ENCODE measurements at places on chromosomes 6 and 20. TPM values are rescaled to one million over a fixed set of nuclear protein-coding genes. Genes with fewer than 3 reads are reported as not detected.

The NRSN1 gene
- 0.39 TPM for total RNA-seq

The HSPA1L gene
- 1.8 TPM for total RNA-seq

The PNLDC1 gene
- 0.30 TPM for total RNA-seq

The KHDC1 gene
- total RNA-seq: 1.2 TPM

The SIRPD gene
- total RNA-seq: 0.39 TPM

The TREML1 gene
- total RNA-seq: 0.49 TPM

The CHRNA4 gene
- total RNA-seq: 0.20 TPM

The NMBR gene
- total RNA-seq: not detected

The PKHD1 gene
- 1.3 TPM for total RNA-seq

The BMP2 gene
- 13.8 TPM for total RNA-seq

The SPINT4 gene
- total RNA-seq: not detected

The CST4 gene
- total RNA-seq: not detected

The FOXS1 gene
- 1.4 TPM for total RNA-seq

The HLA-DRB1 gene
- 20.7 TPM for total RNA-seq

GRCh38 chr20:48620154-48620506, 207.7 kb downstream of the PREX1 start:
- DNase-seq: no peak

DNA sequence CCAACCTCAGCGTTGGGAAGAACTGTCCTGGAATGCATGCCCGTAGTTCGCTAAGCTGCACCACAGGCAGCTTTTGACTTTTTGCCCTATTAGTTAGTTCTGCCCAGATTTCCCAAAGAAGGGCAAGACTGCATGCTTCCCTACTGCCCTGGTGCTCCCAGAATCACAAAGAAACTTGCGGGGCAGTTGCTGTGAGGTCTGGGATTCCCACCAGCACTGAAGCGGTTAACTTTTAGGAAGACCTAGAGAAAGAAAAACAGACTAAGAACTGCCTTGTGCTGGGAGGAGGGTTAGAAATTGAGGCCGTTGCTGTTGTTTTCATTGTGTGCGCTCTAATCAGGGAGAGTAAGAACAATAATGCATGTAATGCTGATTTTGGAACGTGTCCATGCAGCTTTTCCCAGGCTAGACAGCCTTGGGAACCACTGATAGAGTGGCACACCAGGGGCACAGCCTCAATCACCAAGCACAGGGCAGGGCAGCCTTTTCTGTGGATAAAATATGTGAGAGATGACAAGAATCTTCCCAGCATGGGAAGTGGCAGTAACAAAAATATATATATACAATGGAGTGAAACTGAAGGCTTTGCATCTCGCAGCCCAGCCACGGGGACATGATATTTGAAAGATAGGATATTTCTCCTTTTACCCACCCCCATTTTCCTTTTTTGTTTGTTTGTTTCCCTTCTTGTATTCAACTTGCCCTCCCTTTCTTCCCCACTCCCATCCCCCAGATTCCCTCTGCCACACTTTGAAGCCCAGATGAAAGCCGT, 137.7 kb upstream of the HEY2 start:
- DNase-seq: peak; percentile 33

DNA sequence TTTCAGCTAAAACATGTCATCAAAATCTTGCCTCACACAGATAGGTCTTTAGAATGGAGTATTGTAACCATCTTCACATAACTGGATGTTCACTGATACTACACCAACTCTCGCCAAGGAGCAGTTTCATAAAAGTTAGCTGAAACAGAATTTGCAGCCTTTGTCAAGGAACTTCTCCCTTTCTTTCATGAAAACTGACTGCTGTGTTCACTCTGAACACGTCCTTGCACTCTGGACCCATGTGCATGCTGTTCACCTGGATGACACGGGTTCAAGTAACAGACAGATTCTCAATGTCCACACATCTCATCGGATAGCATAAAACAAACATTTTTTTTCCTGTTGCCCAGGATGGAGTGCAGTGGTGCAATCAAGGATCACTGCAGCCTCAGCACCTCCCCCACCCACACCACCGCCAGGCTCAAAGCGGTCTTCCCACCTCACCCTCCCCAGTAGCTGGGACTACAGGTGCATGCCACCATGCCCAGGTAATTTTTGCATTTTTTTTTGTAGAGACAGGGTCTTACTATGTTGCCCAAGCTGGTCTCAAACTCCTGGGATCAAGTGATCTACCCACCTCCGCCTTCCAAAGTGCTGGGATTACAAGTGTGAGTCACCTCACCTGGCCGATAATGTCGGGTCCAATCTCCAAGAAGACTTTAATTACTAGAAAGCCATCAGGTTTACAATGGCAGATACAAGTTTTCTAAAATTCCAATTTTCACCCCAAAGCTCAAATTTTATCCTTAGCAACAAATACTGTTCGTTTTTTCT, 9.4 kb downstream of the DIDO1 start:
- no peak for DNase-seq

DNA sequence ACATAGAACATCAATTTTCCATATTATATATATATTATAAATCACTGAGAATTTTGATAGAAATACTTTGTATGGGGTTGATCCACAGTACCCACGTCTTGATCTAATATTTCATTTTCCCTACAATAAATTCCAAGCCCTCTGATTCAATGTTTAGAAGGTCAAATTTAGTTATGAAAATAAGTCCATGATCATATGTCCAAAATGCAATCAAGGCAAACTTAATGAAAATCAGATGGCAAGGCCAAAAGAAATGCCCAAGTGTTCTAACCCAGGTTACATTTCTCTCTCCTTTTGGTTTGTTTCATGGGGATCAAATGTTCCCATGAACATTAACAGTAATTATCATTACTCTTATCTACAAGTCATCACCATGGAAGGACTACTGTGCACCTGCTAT, 203.8 kb downstream of the KIF16B start:
- DNase-seq: no peak

- no peak for DNase-seq
These were observed 77.6 kb downstream of the ZMYND8 start for GRCh38 chr20:47278907-47279348.

- DNase-seq: no peak
These were observed 377.7 kb downstream of the CDH4 start for GRCh38 chr20:61629602-61630390.

GRCh38 chr20:60486315-60486714, 528.1 kb downstream of the CDH26 start:
- DNase-seq: no peak

DNA sequence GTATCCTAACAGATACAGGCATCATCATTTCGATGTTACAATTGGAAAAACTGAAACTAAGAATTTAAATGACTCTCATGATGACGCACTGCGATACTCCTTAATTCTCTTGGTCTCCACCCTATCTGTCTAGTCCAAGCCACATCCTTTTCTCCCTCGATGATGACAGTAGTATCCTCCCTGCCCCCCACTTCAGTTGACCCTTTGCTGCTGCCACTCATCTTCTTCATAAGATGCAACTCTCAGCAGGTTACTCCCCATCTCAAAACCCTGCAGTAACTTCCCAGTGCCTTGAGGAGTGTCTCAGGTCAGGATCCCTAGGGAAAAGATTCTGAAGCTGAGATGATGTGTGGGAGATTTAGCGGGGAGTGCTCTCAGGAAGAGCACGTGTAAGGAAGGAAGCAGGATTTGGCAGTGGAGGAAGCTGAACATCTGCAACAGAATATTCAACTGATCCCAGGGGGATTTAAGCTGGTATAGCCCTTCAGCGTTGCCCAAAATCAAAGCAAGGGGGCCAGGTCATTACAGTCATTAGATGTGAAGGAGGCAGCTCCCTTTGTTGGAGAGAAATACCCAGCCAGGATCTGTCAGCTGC, 16.1 kb downstream of the JPH2 start:
- DNase-seq: no peak

GRCh38 chr6:33144373-33144772, 47.9 kb downstream of the COL11A2 start:
- no peak for DNase-seq

- DNase-seq: no peak
These were observed 39.2 kb downstream of the KIF3B start for GRCh38 chr20:32316667-32317066.

DNA sequence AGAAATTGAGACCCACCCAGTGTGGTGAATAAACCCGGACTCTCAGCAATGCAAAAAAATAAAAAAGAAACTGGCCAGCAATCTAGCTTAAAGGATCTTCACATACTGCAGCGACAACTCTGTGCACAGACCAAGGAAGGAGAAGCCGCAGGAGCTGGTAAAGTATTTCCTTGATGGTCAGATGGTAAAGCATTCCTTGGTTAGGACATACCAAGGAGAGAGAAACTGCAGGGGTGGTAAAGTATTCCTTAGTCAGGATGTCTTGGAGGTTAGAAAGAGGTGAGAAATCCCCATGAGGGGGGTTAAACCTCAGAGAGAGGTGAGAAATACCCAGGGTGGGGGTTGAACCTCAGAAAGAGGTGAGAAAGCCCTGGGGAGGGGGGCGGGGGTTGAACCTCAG, 86.8 kb downstream of the PLG start:
- no peak for DNase-seq

DNA sequence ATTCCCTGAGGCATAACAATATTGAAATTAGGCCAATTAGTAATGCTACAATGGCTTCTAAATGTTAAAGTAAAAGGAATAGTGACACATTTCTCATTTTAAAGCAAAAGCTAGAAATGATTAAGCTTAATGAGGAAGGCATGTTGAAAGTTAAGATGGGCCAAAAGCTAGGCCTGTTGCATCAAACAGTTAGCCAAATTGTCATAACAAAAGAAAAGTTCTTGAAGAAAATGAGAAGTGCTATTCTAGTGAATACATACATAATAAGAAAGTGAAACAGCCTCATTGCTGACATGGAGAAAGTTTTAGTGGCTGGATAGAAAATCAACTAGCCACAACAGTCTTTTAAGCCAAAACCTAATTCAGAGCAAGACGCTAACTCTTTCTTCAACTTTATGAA, 12.9 kb downstream of the OR2A4 start:
- peak; percentile 35 for DNase-seq

- DNase-seq: no peak
These were observed 370.2 kb downstream of the UTRN start for GRCh38 chr6:144655376-144655775.

- DNase-seq: peak; percentile 47
These were observed 35.6 kb upstream of the KCNK16 start for GRCh38 chr6:39357998-39358686.

DNA sequence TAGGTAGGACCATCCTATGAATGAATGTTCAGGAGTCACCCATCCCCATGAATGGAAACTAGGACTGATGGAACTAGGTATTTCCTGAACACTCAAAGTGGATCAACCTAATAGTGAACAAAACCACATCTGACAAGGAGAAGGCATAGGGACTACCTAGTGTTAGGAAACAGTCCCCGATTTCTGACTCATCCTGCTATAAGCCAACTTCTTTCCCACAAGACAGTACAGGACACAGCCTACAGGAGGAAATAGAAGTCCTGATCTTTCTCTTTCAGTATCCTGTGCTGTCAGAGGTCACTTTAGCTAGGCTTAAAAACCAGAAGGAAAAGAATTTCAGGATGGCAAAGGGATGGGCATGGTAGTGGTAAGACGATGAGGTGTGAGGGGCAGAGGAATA, 19.5 kb upstream of the GMDS start:
- no peak for DNase-seq

GRCh38 chr20:58213121-58213520, 15.3 kb downstream of the ANKRD60 start:
- peak; percentile 25 for DNase-seq

GRCh38 chr6:41298785-41299502, 12.5 kb upstream of the TREM1 start:
- no peak for DNase-seq

- DNase-seq: no peak
These were observed 63.8 kb downstream of the ISM1 start for GRCh38 chr20:13284830-13285229.

GRCh38 chr20:4159765-4160490, 144.6 kb upstream of the RNF24 start:
- no peak for DNase-seq

GRCh38 chr6:140319209-140319608, 944.8 kb upstream of the CITED2 start:
- DNase-seq: no peak

DNA sequence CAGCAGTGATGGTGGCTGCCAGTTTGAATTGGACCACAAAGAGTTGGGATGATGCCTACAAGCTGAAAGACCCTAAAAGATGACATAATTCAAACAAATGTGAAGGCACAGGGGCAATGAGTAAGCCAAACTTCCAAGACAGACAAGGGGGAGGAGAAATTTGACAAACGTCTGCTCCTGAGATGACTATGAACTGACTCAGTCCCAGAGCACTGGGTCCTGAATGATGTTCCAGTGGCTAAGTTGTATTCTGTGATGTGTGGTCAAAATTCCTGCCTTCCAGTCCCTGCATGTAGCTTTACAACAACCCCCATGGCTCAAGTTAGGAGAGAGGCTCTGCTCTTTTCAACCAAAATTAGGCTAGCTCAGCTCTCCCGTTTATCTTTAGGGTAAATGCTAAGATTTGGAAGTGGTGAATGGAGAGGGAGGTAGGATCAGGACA, 86.1 kb upstream of the SIRPA start:
- DNase-seq: no peak

GRCh38 chr20:56831795-56832194, 202.7 kb downstream of the TFAP2C start:
- DNase-seq: no peak

- no peak for DNase-seq
These were observed 108.1 kb upstream of the SCP2D1 start for GRCh38 chr20:18705490-18705889.

DNA sequence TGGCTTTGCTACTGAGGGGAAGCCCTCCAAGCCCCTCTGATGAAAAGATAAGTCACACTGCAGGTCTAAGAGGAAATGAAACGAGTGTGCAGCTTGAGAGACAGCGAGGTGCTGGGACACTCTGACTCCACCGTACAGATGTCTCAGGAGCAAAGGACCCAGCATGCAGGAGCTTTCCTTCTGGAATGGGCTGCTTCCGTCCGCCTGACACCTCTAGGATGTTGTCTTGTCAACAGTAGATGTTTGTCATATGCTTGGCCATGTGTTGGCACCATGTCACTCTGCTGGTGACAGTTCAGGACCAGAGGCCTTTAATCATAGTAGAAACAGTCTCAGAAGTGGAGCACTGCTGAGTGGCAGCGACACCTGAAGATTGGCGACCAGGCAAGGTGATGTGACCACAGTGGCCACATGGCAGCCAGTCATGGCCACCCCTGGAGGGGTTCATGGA, 46.7 kb downstream of the SLC24A3 start:
- DNase-seq: no peak

DNA sequence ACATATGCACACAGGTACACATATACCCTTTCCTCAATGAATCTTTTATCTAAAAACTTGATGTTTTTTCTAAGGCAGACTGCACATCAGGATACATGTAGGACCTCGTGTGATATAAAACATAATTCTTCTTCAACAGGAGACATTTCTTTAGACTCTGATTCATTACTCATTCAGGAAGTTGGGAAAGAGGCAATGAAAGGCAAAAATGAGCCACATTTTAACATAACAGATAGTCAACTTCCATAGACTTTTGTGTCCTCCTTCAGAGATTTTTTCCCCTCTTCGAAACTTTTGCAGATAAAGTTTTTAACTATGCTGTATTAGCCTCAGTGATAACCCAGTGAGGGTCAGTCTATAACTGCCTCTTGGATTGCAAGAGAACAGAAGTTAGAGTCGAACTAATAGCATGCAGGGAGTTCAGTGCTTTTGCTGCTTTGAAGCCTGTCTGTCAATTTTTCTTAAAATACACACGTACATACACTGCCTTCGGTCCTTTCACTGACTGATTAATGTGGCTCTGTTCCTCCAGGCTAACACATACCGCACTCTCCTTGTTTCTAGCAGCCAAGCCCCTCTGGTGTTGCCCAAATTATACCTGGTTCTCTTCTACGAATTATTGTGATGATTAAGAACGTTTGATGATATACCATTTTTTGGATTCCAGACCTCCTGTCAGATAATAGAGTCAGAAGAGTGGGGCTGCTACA, 562.5 kb upstream of the MAP3K7 start:
- no peak for DNase-seq

Data from skin of body (tissue), 3 donors.